ENCODE measurements at places on chromosomes 4 and X.

DNA sequence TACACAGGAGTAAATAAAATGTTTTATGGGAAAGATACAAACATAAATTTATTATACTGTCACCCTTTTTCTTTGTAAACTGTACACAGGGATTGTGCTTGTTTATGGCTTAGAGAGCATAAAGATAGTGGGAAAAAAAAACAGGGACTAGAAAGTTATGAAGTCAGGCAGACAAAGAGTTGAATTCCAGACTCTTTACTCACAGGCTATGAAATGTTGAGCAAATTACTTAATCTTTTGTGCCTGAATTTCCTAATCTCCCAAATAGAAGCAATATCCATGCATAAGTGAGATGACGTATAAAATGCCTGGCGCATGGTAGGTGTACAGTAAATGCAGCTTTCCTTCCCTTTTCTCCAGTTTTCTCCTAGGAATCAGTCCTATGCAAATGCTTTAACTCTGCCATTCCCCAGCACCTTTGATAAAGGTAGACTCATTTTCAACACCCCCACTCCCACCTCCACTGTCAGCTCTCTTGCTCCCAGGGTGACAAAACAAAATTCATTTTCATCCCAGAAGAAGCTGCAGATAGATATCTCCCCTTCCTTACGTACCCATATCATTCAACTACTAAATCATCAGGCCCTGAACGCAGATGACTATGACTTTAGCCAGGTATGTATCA lies 44.5 kb upstream of the BTC start:
- no peak for DNase-seq

DNA sequence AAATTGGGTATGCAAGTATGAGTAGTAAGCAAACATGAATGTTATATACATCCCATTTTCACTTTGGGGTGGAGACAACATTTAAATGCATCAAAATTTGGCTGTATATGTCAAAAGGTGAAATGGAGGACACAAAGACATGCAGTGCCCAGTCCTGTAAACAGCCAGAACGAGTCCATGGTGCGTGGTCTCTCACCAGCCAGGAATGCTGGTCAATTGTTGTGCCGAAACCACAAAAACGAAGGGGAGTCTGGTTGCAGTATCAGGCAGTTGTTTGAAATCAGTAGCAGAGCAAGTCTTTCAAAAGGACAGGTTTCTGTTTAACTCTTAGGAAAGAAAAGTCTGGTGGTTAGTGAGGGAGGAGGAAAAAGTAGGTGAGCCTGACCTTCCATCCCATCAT lies 22.3 kb upstream of the RNF150 start:
- no peak for DNase-seq

DNA sequence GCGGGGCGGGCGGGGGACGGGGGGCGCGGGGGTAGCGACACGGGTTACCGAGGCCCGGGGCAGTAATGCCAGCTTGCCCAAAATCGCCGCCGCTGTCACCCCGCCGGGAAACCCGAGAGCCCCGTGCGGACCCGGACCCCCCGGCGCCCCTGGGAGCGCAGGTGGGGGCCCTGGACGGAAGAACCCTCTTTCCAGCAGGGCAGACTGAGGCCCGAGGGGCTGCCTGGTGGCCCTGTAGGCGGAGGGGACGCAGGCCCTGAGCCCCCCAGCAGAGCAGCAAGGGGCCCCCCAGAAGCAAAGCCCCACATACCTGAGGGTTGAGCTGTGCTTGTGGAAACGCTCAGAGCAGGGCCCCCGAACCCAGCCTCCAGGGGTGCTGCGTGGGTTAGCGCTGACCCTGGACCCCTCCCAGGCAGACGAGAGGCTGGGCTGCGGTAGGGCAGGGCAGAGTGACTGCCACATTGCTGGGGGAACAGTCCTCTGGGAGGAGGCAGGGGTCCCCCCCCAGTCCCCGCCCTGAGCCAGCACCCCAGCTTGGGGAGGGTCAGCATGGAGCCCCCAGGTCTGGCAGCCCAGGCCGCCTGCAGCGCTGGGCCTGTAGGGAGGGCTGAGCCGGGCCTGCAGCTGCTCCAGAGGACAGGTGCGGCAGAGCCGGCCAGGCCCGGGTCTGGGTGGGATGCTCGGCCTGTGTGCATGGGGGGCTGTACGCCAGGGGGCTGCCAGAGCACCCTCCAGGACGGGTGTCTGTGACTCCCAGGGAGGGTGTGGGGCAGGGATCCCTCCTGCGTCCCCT lies 646 bp downstream of the DOK7 start:
- DNase-seq, result no peak

GRCh38 chrX:21740329-21741274 lies 17.3 kb downstream of the SMPX start:
- no peak for DNase-seq

DNA sequence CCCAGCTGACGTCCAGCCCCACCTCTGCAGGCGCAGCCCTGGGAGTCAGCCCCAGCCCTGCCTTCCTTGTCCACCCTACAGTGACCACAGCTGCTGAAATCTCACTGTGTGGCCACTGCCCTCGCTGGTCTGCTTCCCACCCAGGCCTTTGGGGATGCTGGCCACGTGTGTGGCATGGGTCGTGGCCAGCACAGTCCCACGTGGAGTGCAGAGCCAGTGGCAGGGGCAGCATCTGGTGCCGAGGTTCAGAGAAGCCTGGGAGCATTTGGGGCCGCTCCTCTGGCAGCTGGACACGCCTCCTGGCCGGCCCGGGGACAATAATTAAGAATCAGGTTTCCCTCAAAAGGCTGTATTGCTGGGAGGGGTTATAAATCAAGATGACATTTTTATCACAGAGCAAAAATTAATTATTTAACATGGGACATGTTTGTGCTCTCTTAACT lies 92.1 kb downstream of the HMX1 start:
- DNase-seq, result no peak

GRCh38 chr4:130419211-130419975 lies 1323.4 kb downstream of the C4orf33 start:
- DNase-seq, result no peak

- DNase-seq, result no peak
Measured at GRCh38 chrX:70346418-70347070, 56.6 kb downstream of the KIF4A start.

- no peak for DNase-seq
Measured at GRCh38 chr4:173181848-173182247, 13.2 kb downstream of the GALNT7 start.

DNA sequence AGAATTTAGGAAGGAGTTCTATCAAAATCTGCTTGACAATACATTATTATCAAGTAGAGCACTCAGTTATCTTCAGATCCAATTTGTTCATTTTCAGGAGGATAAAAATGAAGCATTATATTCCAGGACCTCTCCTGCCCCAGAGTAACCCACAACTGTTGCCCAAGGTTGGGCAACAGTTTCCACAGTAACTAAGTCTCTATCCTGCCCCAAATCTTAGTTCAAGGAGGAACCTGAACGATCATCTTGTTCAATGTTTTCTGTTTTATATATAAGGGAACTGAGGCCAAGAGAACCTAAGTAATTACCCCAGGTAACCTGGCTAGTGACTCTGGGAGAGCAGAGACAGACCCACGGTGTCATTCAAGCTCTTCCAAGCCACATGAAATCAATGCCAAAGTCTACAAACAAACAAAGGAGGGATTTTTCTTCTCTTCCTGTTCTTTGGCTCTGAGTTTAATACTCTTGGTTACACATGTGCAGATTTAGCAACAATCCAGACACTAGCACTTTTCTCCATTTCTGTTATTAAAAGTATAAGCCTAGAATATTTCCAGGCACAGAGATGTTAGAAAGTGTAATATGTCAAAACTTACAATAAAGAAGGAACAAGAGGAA lies 105.6 kb downstream of the C4orf51 start:
- DNase-seq, result no peak

GRCh38 chr4:164779811-164780216 lies 25.9 kb downstream of the SMIM31 start:
- no peak for DNase-seq

DNA sequence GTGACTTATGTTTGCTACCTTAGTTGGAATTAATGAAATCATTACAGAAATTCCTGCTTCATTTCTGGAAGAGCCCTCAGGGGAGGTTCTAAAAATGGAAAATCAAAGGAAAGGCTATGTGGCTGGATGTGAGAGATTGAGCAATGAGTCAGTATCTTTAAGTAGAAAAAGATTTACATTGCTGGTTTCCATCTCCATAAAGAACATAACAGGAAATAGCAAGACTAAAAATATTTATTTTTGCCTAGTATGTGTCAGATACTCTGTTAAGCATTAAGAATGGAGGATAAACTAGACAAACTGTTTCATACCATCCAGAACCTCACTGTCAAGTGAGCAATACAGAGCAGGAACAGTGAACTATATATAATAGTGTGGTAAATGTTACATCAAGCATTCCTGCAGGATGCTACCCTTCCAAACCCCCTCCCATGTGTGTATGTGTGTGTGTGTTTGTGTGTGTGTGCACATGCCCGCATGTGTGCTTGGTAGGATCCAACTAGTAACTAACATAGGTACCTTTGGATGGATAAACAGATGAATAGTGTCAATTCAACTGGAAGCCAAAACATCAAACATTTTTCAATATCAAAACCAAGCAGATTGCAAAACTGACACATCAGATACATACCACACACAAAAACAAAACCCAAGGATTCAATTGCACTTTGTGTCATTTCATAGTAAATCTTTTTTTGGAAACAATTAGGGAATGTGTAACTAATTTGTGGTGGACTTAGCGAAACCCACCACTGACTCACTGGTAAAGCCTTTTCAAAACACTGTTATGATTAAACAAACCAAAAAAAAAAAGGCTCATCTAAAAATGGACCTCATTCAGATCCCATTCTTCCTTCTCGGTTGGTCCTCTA lies 223.4 kb downstream of the SHROOM3 start:
- DNase-seq, result peak; percentile 44

GRCh38 chr4:93710101-93710846 lies 118.3 kb upstream of the ATOH1 start:
- no peak for DNase-seq

DNA sequence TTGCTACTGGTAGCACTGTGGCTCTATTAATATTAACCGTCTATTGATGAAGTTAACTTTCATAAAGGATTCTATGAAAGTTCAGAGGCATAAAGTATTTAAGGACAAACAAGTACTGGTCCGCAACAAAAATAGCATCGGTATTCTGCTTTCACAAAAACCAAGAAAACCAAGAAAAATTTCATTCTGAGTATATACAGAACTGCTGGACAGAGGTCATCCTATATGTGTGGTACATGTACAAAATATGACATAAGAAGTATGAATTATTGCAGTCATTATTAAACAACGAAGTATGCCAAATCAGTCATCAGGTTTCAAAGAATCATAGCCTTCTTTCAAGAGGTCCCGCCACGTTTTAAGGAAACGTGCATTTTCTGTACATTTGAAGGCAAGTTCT lies 2.4 kb downstream of the C4orf46 start:
- no peak for DNase-seq

- no peak for DNase-seq
Measured at GRCh38 chrX:45372151-45372550, 171.5 kb upstream of the DIPK2B start.

DNA sequence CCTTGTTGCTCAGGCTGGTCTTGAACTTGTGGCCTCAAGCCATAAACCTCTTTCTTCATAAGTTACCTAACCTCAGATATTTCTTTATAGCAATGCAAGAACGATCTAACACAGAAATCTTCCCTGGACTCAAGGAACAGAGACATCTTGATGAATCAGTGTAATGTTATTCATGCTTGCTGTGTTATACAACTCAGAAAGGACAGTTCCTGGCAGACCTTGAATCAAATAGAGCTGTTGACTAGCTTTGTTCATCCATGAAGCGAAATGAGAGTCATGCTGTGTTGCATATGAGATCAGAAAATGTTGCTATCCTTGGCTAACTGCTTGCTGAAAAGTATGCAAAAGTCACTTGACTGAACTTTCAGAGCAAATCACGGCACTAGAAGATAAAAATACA lies 72.6 kb upstream of the ARHGAP24 start:
- DNase-seq, result no peak

DNA sequence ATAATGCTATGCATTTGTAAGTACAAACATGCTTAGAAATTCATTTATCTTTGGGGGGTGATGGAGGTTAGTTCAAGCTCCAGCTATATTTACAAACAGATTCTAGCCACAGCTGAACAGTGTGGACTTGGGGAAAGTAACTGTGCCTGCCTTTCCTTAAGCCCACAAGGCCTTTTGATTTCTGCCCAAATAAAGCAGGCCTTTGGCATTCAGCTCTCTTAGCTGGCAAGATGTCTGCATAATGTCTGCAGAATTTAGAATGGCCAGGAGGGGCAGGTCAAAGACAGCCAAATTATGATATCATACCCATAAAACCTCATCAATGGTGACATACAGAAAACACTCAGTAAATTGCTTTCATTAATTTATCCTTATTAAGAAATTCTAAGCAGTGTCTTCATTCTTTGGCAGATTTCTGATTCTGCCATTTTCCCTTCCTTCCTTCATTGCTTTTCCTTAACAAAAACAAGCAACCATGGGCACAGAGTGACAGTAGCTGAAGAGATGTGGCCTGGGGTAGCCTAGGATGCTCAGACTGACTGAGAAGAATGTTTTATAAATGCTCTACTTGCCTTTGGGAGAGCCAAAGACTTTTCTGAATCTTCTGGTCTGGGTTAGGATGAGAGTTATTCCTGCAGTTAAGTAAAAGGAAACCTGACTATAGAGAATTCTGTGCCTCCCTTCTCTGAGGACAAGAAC lies 538.7 kb upstream of the NR3C2 start:
- no peak for DNase-seq

GRCh38 chr4:164753873-164754488 lies at the start of gene SMIM31:
TSS of gene SMIM31 (plus strand) at chr4:164754131. CDS start at chr4:164770444, 16,313 bp downstream.
- DNase-seq, result no peak

GRCh38 chrX:103792916-103793544 lies 16.4 kb downstream of the PLP1 start:
- peak; percentile 21 for DNase-seq

GRCh38 chrX:108516184-108516583 lies 76.5 kb downstream of the COL4A5 start:
- DNase-seq, result no peak

DNA sequence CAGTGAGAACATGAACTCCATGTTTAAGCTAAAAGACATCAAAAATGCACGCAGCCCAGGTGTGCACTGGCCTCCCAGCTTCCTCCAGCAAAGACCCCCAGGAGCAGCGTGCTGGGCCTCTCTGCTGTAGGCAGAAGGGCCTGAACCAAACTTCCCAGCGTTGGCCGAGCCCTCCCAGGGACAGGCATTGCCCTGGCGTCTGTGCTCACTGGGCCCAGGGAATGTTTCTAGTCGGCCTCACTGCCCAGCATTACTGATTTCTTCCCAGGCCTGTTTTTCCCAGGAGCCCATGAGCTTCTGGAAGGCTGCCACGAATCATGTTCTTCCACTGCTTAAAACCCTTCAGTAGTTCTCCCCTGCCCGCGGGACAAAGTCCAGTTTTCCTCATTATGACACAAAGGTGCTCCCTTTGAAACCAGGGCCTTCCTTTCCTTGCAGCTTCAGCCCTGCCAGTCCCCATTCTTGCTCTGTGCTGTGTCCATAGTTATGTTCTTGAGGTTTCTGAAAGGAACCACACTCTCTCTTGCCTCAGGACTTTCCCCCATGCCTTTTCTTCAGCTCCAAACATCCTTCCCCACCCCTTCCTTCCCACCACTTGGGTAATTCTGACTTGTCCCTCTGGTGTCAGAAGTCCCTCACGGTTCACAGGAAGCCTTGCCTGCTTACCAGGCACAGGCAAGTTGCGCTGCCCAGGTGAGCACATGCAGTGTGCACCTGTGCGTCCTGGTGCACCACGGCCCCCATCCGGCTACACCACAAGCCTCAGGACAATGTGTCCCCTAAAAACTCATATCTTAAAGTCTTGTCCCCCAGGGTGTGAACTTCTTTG lies 93.4 kb upstream of the ENPP6 start:
- DNase-seq, result no peak

GRCh38 chrX:66602381-66602938 lies 36.4 kb downstream of the EDA2R start:
- DNase-seq, result no peak

Data from AG04450 (cell line).